ENCODE measurements at places on chromosomes 11 and 22. TPM values are rescaled to one million over a fixed set of nuclear protein-coding genes. Genes with fewer than 3 reads are reported as not detected.
A peak's percentile ranks its signal among the peaks of the same experiment; 100 is the strongest.

- DNase-seq: no peak
Measured at GRCh38 chr11:65906602-65907001, 6.4 kb upstream of the FOSL1 start.

DNA sequence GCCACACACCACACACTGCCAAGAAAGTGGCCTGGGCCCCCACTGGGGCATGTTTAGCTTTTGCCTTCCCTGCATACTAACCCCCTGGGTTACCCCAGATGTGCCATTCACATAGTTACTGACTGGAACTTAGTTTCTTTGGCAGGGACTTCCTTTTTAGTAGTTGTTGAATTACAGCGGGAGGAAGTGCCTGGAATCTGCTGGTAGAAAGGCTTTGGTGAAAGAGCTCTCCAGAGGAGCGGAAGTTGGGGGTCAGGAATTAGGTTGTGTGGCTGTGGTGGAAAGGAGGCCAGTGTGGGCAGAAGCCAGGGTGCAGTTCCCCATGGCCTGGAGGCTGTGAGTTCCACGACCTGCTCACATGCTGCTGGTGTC, 69.0 kb downstream of the MED15 start:
- DNase-seq: no peak

DNA sequence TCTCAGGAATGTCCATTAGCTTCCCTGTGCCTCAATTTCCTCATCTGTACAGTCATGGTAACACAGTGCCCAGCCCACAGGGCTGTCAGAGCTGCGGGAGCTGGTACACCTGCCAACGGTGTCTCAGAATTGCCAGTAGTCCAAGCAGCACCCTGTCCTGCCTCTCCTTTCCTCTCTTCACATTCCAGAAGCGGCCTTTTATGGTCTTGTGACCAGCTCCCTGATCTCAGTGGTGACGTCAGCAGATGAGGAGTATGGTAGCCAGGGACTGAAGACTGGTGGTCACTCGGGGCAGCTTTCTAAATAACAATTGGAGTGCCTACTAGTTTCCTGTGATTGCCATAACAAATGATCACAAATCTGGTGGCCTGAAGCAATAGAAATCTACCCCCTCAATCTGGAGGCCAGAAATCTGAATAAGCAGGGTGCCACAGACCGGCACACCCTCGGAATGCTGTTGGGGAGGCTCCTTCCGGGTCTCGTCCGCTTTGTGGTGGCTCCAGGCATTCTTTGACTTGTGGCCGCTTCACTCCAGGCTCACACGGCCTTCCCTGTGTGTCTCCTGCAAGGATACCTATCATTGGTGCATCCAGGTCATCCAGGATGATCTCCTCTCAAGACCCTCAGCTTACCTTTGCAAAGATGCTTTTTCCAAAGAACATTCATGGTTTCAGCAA, 2.1 kb downstream of the FADD start:
- no peak for DNase-seq

Gene CRACR2B
- total RNA-seq: 9.5 TPM

DNA sequence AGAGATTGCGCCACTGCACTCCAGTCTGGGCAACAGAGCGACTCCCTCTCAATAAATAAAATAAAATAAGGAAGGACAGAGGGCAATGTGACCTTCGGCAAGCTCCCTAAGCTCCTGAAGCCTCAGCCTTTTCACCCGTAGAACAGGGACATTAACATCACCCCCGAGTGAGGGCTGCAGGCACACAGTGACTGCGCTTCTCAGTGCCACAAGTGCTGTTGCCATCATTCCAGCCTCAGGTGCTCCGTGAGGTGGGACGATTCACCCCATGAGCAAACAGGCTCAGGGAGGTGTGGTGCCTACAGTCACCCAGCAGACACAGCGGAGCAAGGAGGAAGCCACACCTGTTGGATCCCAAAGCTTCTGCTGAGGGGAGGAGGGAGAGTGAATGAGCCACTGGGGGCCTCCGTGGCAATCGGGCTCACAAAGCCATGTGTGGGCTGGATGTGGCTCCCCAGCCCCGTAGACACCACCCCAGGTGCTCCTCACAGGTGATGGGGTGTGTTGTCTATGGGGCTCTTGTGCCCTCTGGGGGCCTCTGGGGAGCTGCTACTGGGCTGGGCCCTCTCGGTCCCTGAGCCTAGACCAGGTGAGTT, 9.1 kb upstream of the TCF20 start:
- DNase-seq: peak; percentile 32
